Activated naive CD4-positive, alpha-beta T cell (primary cell): ENCODE measurements at places on chromosomes 11 and 22.

DNA sequence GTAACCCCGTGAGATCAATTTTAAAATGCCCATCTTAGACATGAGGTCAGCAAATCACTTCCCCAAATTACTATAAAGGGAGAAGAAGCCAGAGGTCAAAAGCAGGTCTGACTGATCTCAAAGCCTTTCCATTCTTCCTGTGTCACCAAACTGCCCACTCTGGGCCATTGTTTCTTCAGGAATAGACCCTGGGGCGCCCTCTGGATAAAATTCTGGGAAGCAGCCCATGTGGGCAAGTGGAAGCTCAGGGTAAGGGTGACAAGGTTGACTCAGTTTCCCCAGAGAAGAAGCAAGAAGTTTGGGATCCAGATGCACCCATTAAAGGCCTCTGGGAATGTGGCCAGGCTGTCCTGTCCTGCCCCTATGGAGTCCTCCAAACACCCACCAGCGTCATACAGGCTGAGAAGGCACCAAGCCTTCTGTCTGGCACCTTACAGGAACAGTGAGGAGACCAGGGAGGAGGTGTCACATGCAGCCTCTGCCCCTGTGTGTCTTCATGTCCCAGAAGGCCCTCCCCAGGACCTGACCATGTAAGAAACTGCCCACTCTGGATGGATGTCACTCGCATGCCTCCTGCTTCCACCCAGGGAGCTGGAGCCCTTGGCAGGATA is 50.1 kb downstream of the CHST1 start:
- DNase-seq, result no peak

- DNase-seq, result no peak
These were observed 7.5 kb upstream of the NRGN start for GRCh38 chr11:124732230-124732629.

GRCh38 chr22:39502109-39502788 is at the start of gene MIEF1:
TSS of gene MIEF1 (plus strand) at chr22:39502290. CDS start at chr22:39511295, 9,005 bp downstream.
- peak; percentile 79 for DNase-seq

GRCh38 chr11:33982661-33983060 is 68.9 kb upstream of the CAPRIN1 start:
- DNase-seq, result no peak

- no peak for DNase-seq
These were observed 1180.0 kb upstream of the TENM4 start for GRCh38 chr11:80620867-80621266.

DNA sequence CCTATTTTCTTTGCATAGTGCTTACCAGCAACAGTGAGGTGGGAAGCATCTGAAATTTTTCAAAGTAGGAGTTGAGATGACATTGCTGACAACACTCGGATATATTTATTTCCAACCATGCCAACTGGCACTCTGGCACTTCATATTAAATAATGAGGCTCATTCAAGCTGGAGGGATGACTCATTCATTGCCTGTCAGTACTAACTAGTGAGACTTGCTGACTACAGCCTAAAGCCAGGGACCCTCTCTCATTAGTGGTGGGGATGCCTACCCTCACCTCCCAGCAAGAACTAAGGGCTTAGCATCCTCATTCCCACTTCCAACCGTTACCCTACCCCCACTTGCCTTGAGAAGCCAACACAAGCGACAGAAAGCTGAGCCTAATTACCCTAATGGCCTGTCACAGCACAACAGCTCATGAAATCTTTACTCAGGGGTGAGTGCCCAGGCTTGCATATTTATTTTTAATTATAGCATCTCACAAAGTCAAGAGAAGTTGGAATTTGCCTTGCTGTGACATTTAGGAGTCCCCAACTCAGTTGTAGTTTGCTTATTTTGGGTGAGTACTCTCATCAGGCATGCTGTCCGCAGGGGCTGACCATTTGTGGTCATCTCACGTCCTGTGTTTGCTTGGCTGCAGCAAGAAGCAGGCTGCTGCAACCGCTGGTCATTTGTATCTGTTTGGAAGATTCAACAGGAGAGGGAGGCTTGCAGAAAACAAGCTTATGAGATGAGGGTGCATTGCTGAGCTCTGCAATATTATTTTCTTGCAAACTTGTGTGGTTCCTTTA is 181.6 kb upstream of the POU2AF2 start:
- DNase-seq, result no peak

DNA sequence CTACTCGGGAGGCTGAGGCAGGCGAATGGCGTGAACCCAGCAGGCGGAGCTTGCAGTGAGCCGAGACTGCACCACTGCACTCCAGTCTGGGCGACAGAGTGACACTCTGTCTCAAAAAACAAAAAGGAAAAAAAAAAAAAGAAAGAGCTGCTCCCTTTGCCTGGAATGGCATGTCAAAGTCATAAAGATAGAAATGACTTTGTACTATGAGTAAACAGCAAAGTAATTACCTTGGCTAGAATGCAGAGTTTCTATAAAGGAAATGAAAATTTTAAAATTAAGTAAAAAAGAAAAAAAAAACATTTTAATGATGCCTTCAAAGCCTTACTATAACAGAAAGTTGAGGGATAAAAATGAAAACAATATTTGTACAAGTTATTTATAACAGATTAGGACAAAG is 10.1 kb downstream of the PPP2R1B start:
- DNase-seq, result no peak

DNA sequence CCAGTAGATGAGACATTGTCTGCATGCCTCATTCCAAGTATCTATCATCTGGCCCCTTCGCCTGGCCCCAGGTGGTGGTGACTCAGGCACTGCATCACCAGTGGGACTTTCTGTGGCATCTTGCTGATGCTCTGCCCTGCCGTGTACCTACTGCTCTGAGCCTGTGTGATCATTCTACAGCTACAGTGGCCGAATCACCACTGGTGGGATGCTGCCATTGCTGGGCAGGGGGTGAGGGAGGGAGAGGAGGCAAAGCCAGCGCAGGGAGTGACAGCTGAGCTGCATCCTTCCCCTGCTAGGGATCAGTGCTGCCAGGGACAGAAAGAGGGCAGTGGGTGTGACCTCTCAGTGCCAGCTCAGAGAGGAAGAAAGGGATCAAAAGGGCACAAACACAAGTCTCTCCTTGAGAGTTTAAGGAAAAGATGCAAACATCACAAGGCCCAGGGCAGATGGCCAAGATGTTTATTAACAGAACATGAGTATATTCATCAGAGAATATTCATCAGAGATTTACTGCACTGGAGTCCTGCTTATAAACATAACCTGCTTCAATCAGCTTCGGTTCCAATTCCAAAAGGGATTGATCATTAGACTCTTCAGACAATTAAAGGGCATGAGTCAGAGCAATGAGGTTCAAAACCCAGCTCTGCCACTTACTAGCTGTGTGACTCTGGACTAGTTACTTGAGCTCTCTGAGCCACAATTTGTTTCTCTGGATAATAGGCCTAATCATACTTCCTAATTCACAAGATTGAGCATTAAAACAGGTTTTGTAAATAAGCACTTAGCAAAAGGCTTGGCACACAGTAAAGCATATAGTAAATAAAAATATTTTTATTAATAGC is 109.8 kb downstream of the NAT10 start:
- no peak for DNase-seq

DNA sequence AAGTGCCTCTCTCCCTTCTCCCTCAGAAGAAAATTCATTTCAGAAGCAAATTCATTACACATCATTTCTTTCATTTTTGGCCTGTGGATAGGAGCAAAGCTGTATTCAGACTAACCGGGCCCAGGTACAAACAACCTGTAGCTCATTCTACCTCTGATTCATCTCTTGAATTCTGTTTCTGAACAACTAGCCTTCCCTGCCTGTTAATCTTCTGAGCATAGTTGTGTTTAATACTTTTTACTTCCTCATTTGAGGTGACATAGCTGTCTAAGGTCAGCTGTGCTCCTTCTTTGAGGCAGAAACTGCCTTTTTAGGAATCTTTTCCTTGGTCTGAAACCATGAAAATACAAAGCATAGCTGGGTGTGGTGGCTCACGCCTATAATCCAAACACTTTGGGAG is 12.6 kb upstream of the IL18BP start:
- no peak for DNase-seq

DNA sequence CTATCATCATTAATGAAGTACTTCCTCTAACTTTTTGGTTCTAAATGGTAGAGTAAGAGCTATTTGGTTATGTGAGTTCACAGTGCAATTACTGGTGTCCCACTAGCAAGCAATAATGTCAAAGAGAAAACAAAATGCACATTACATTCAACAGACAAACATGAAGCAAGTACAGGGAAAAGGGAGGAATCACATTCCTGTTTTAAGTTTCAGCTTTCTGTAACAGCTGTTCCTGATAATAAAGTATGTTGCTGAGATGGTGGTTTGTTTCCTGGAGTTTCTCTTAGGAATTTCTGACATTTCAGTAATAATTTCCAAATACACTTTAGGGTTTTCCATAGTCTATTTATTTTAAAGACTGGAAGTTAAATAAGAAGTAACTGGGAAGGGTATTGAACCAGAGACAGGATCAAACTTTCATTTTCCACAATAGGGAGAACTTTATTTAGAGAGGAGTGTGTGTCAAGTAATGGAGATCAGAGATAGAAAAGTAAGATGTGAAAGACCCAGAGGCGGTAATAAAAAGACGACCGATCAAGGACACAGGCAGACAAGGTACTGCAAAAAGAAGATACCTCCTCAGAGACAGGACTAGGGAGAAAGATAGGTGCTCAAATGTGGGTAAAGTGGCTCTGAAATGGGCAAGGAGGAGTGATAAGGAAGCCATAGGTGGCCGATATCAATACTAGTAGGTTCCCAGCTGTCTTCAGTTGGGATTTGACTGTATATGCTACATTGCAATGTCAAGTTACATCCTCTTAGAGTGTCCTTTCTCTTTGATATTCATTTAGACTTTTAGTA is 20.8 kb upstream of the CLNS1A start:
- DNase-seq, result no peak

DNA sequence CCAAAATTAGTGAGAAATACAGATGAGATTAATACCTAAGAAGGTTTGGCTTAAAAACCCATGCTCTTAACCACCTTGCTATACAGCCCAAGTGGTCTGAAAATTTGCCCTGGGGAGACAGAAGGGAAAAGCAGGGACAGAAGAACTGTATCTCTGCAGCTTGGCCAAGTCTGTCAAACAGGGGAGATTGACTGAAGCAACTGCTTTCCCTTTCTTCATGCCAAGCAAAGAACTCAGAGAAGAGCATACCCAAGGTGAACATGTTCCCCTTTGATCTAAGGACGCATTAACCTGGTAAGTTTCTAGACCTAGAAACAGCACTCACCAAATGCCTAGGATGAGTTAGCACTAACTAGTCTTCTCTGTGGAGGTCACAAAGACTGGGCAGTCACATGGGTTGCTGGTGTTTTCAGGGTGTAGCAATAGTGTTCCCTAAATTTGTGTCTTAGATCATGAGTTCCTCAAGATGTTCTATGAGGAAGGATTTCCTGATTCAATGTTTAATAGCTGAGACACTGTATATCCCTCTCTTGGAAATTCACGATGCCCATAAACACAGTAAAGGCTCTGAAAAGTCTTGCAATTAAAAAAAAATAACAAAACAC is 75.6 kb upstream of the GRAMD1B start:
- no peak for DNase-seq

DNA sequence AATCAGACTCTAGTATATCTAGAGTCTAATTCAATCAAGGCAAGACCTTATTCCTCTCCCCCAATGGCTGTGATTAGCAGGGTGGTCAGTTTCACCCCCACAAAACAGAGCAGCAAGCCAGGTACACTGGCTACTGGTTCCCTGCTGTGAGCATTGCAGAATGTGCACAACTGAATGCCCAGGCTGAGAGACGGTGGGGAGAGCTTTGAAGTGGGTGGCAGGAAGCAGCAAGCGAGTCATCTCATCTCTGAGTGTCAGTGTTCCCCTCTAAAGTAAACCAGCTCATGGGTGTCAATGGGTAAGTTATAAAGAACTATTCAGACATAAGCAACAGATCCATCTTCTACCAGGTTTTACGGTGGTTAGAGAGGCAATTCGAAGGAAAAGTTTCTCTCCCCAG is 37.6 kb downstream of the GAB4 start:
- no peak for DNase-seq

- no peak for DNase-seq
These were observed 16.9 kb upstream of the PEX26 start for GRCh38 chr22:18060646-18061620.

DNA sequence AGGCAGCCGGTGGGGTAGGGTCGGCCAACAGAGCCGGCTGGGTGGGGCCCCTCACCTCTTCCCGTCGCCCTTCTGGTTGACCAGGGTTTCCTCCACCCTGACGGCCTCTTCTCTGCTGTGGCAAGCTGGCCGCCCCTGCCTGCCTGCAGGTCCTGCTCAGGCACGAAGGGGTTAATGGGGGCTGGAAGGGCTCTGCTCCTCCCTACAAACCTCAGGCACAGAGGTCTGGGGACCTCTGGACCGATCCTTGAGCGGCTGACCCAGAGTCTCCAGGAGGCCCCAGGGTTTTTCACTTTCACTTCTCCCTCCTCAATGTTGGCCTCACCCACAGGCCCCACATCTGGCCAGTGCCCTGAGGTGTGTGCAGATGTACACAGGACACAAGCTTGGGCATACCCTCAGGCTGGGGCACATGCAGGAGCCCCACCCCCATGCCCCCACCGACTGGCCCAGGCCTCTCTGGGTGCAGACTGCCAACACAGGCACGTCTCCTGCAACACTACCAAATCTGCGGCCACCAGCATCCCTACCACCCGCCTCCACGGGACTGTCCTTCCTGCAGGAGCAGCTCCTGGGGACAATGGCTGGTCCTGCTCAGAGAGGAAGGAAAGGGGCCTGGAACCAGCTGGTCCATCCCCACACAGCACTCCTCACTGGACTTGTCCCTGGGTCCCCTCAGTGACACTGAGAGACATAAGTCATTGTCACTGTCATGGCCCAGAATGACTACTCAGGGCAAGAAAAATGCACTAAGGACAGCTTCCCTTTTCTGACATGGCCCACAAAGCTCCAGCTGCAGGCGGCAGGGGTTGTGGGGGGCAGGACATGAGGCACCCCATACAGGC is 3.2 kb upstream of the TBX1 start:
- DNase-seq, result no peak

DNA sequence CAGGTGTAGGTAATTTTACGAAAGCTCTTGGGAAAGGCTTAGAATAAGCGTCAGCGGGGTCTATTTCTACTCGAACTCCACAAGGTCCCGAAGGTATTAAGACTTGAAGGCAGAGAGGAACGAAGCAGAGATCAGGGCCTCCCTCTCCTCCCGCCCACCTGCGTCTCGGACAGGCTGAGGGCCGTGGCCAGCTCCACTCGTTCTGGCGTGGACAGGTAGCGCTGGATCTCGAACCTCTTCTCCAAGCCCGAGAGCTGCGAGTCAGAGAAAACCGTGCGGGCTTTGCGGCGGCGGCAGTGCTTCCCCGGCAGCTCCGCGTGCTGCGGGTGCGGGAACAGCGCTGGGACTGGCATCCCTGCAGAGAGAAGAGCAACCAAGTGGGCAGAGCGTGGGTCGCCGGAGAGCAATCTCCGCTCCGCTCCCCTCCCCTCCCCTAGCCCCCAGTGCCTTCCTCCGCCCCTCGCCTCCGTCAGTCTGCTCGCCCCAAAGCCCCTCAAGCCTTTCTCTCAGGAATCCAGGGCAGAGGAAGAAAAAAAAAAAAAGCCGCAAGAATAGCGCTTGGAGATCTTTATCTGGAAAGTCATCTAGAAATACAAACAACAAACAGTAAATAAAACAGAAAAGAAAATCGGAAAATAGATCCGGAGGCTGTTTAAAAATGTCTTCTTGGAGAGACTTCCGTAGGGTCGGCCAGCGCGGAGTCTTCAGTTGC is 2.4 kb downstream of the BSX start:
- DNase-seq, result no peak

GRCh38 chr22:38861170-38861876 is 10.7 kb downstream of the CBX6 start:
- no peak for DNase-seq

- DNase-seq, result no peak
These were observed 32.0 kb downstream of the BCR start for GRCh38 chr22:23212061-23213021.
